ENCODE measurements at places on chromosomes 3 and 15.

DNA sequence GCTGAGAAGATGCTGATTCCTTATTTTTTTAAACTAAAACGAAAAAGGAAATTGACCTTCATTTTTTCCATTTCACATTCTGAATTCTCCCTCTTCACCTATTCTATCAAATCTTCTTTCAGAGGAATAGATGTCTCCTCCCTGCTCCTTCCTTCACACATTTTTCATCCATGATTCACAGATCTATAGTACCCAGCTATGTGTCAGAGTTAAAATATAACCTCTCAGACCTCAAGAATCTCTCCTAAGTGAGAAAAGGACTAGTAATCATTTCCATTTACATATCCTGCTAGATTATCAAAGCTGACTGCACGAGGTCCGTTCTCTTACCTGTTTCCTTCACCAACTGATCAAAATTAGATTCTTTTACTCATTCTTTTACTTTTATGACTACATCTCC is 1297.6 kb upstream of the ALCAM start:
- no peak for DNase-seq

DNA sequence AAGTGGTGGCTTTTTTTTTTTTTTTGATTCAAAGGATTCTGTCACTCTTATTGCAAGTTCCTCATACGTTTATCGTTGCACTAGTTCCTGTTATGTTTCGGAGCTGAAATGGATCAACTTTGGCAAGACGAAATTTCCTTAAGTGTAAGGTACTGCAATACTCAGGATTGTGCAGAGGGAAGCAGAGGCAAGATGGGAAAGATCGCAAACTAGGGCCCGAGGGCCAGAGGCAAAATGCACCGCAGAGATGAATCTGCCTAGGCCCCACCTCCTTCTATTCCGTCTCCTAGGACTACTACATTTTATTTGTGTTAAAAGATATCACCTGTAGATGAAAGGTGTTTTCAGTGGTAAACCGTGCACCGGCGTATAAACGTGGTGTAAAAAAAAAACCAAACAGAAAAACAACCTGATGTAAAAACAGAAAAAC is 331 bp downstream of the RNU6-1 start:
- peak; percentile 78 for DNase-seq

GRCh38 chr15:38876621-38877020 is 312.0 kb upstream of the RASGRP1 start:
- no peak for DNase-seq

DNA sequence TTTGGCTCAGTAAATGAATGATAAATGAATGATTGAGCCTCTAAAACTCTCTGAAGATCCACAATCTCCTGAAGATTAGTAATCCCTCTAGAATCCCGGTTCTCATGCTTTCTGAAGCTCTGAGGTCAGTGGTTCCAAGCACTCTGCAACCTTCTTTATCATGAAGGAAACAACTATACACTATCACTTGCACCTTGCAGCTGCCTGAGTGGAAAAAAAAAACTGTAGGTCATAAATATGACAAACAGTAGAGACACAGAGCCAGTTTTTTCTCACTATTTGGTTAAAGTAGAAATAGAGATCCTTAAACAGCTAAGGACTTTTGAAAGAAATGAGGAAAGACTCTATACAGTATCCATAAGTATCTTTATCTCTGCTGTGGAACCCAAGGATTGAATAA is 122.0 kb upstream of the CRBN start:
- no peak for DNase-seq

GRCh38 chr3:179036626-179037300 is 34.8 kb downstream of the ZMAT3 start:
- no peak for DNase-seq

GRCh38 chr3:33219175-33219487 is 521 bp upstream of the SUSD5 start:
- no peak for DNase-seq

GRCh38 chr3:106714400-106714799 is 662.8 kb upstream of the CCDC54 start:
- no peak for DNase-seq

DNA sequence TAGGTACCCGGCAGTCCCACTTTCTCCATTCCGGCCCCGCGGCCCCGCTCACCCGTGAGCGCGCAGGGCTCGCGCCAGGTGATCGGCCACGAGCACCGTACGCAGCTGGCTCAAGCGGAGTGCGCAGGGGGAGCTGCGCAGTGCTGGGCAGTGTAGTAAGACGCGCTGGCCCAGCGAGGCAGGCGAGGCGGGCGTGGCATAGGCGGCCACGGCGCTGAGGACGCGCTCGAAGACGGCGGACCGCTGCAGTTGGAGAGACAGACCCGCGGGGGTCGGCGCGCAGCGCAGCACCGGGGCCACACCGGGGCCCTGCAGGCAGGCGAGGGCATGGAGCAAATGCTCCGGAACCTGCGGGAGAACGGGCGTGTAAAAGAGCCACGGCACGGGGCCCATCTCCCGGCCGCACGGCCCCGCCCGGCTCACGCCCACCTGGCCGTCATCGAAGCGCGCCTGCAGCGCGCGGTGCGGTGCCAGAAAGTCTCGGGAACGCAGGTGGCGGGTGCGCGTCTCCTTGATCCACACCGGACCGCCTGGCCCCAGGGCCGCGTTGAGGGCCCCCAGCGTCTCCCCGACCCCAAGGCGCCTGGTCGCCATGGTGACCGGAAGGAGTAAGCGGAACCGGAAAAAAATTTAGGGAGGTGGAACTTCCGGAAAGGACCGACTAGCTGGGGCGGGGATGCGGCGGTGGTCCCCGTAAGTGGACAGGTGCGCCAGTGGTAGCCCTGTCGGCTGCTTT is at the start of gene DALRD3:
Gene DALRD3 (minus strand): TSS at position 610 of the 736 bp plus-strand sequence. CDS start 16 bp downstream, at position 594.
- DNase-seq, result no peak

GRCh38 chr15:77944002-77944867 is 133.3 kb downstream of the TBC1D2B start:
- DNase-seq, result peak; percentile 18

- DNase-seq, result no peak
Measured at GRCh38 chr3:134896696-134897095, 101.6 kb downstream of the EPHB1 start.

DNA sequence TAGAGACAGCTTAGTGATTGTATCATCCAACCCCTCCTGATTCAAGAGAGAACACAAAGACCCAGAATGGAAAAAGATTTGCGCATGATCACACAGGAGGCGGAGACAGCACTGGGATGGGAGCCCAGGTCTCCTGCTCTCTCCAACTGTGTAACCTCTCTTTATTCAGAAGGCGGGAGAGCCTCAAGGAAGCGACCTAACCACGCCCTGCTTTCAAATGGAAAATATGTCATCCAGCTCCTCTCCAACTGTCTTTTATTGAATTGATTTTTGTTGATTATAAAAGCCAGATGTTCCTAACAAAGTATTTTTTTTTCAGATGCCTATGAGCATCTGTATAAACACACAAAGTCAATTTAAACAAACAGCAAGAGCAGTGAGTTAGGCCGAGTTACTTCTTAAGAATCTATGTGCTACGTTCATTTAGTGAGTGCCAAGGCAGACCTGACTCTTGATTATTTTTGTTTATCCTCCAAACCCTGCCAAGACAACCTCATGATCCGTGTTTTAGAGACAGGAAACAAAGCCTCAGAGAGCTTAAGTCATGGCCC is 74.5 kb downstream of the BFSP2 start:
- peak; percentile 98 for DNase-seq

- no peak for DNase-seq
Measured at GRCh38 chr3:25412269-25412668, 15.8 kb upstream of the RARB start.

DNA sequence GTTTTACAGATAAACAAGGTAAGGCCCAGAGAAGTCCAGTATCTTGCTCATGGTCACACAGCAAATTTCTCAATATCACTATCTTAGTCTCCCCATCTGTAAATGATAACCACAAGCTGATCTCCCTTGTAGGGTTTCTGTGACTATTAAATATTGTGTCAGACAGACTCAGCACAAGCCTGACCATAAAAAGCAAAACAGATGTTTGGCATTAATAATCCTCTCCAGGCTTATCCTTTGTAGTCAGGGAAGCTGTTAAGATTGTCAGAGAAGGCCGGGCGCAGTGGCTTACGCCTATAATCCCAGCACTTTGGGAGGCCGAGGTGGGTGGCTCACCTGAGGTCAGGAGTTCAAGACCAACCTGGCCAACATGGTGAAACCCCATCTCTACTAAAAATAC is 173.2 kb upstream of the PRICKLE2 start:
- peak; percentile 87 for DNase-seq

DNA sequence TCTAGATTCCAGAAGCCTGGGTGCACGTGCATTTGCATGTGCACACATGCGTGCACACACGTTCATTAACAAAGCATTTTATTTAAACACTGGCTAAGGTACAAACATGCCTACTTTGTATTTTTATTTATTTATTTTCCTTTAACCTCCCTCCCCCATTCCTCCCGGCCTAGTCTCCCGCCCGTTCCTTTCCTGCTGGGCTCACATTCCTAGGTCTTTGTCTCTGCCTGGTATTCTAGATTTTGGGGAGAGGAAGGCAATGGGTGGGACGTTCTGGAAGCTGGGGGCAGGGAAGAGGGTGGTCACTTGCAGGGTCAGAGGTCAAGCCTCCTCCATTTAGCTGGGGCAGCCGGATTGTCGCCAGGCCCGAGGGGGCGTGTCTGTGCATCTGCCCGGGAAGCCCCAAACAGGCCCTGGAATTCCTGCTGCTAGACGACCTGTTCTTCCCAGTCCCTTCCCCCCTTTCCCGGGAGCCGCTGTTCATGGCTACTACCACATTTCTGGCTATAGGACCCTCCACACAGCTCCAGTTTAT is 51.8 kb downstream of the TRIM71 start:
- DNase-seq, result no peak

DNA sequence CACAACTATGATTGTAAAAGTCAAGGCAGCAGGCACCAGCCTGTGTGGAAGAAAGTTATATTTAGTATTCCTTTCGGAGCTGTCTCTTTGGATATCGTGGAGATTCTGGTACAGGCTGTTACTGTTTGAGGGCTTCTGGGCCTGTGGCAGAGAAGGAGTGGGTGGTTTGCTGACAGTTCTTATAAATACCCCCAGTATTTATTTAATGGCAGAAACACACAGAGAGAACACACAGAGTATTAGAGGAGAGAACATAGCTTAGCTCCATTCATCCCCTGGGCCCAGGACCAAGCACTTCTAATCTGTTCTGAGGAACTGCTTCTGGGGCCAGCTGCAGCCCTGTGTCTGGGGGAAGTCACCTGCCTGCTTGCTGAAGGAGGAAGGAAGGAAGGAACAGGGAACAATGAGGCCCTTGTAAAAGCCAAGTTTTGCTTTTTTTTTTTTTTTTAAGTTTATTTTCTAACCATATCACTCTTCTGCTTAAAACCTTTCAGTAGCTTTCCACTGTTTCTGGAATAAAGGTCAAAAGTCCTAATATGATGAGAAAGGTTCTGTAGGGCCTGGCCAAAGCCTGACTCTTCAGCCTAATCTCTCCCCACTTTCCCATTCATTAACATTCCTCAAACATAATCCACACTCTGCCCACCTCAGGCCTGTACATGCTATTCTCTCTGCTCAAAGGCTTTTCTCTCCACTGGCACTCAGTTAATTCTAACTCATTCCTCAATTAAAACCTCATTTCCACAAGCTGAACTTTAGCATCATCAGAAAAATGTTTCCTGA is 11.8 kb upstream of the PP2D1 start:
- peak; percentile 17 for DNase-seq

DNA sequence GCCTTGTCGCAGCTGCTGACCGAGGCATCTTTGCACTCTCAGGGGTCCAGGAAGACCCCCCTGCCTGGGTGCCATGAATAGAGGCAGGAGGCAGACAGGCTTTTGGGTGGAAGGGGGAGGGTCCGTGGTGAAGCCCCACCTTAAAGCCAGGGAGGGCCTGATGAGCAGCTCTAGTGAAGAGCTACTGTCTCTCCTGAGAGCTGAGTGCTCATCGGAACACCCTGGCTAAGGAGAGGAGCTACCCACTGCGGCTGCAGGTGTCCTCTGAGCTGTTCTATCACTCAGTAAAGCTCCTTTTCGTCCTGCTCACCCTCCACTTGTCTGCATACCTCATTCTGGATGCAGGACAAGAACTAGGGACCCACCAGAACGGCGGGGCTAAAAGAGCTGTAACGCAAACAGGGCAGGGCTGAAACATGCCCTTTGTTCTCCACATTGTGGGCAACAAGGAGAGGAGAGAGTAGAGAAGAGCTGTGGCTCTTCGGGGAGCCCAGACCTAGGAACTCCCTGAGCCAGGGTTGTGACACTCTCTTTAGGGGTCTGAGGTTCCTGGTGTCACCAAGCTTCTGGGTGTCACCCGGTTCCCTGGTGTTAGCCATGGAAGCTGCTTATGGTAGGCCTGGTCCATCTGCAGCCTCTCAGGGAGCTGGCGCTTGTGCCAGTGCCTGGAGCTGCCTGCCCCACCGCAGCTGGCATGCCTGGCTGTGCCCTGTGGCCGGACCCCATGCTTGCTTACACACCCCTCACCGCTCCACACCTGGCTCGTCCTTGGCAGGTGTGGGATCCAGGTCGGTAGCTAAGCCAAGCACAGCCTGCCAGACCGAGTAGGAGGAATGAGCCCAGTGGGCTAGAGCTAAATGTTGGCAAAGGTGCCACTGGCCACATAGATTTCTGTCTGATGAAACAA is 26.2 kb upstream of the TFG start:
- no peak for DNase-seq

GRCh38 chr3:131796111-131796510 is 238.7 kb downstream of the CPNE4 start:
- DNase-seq, result no peak

DNA sequence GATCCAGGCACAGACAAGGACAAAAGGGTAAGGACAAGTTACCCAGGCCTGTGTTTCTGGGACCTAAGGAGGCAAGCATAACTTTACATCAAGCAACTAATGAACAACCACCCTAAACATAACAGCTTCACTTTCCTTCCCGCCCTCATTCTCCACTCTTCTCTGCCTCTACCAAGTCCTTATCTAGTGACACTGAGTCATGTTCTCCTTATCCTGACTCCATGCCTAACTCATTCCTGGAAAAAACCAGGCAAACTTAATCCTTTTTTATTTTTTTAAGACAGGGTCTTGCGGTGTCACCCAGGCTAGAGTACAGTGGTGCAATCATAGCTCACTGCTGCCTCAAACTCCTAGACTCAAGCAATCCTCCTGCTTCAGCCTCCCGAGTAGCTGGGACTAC is 44.5 kb downstream of the TMEM44 start:
- no peak for DNase-seq

- DNase-seq, result no peak
Measured at GRCh38 chr15:94272251-94272898, 41.0 kb downstream of the MCTP2 start.

GRCh38 chr15:87877114-87877810 is 379.3 kb downstream of the NTRK3 start:
- no peak for DNase-seq

GRCh38 chr3:169295912-169296570 is 367.5 kb downstream of the MECOM start:
- DNase-seq, result no peak

GRCh38 chr15:101373577-101373976 is 78.5 kb upstream of the SNRPA1 start:
- no peak for DNase-seq

GRCh38 chr3:45321607-45322391 is 66.6 kb upstream of the LARS2 start:
- no peak for DNase-seq

- DNase-seq, result no peak
Measured at GRCh38 chr3:195184716-195185421, 86.1 kb downstream of the XXYLT1 start.

GRCh38 chr15:49823987-49824774 is 203.3 kb downstream of the DTWD1 start:
- no peak for DNase-seq
